ENCODE measurements at places on chromosomes 5 and 9.

DNA sequence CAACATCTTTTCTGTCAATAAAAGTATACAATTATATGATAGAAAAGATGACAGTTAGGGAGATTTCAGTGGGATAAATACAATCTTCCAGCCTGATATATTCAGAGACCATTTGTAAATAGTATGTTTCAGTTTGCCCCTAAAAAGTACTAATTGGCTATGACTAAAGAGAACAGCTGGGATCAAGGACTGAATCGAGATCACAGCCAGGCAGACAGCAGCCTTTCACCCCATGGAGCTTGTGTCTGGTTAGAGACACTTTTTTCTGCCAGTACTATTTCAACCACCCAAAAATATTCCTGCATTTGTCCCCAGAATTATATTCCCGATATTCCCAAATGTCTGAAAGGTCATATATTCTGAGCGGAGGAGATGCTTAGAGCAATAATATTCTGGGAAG lies 577.3 kb upstream of the TLE4 start:
- no peak for DNase-seq

- DNase-seq = peak; percentile 2
These were observed 185.9 kb downstream of the KIAA0825 start for GRCh38 chr5:94432499-94432898.

DNA sequence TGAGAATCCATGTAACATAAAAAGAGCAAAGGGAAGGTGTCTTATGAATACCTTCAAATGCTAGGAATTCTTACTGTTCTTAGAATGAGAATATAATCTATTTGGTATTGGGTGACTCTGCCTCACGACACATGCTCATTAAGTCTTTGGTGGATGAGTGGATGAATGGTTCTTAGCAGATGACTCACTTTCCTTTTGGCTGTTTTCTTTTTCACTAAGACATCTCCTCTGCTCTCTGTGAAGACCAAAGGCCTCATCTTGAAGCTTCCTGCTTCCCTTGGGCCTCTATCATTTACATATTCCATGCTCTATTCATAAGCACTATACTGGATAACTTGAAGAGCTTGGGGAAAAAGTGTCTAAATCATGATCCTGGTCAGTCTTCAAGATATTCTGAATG lies 468.1 kb downstream of the SPATA31D1 start:
- DNase-seq = no peak

GRCh38 chr5:13408616-13409015 lies 535.9 kb downstream of the DNAH5 start:
- no peak for DNase-seq

DNA sequence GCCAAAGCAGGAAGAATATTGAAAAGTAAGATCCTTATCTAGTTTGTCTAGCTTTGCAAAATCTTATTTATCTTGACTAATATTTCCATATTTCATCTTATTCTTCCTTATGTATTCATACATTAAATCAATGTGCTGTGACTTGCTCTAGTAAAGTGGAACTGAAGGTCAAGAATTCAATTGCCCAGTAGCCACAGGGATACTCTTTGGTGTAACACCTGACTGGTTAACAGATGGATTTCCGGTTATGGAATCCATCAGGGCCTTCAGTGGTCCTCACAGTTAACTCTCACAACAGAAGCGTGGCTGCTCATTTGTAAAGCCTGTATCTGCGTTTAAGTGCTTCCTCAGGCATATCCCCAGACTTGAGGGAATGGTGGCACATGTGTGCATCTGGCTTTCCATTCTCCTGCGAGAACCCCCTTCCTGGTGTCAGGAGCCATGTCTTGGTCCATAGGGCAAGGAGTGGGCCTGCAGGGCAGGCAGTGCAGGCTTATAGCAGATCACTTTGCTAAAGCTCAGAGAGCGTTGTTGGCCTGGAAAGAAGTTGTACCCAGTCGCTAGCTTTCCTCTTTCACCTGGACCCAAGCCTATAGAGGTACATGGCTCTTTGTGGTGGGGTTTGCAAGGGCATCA lies 99.2 kb downstream of the HSPA4 start:
- no peak for DNase-seq

GRCh38 chr5:96658272-96658671 lies 3.9 kb upstream of the CAST start:
- DNase-seq = no peak

DNA sequence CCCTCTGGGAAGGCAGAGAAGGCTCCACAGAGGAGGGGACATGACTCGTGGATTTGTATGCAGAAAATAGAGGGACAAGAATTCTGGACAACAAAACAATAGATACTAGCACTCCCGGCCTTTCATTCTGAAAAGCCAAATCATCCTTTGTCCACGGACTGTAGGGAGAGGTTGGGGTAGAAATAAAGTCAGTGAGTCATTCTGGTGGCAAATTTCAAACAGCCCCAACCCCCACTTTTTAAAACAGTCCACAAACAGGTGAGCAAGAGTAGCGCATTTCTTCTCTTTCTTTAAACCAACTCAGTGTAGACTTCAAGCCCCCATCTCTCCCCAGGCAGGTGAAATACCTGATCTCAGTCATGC lies 56.1 kb downstream of the PTPDC1 start:
- DNase-seq = no peak

DNA sequence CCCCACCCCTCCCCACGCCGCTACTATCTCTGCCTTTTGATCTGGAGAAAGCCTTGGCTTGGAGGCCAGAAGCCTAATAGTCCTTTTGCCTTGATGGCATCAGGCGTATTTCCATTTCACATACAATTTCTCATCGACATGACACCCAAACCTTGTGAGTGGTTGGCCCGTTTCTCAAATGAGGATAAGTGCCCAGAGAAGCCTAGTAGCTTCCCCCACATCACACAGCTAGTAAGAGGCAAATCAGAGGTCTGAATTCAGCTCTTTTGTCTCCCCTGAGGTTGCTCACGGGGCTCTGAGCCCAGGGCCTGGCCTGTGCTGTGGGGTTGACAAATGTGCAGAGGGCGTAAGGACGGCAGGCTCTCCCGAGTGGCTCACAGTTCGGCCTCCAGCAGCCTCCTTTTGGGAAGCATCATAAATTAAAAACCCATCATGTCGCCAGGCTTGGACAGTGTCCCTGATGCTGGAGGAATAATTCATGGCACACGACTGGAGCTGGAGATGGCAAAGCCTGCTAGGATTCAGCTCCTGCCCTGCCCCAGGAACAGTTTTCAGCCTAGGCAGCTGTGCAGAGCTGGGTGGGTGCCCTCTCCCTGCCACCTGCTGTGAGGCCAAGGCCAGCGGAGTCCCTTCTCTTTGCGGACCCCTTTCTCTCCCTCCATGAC lies 263.8 kb downstream of the NSG2 start:
- no peak for DNase-seq

GRCh38 chr5:175517824-175518450 lies 39.6 kb downstream of the SFXN1 start:
- DNase-seq = no peak

DNA sequence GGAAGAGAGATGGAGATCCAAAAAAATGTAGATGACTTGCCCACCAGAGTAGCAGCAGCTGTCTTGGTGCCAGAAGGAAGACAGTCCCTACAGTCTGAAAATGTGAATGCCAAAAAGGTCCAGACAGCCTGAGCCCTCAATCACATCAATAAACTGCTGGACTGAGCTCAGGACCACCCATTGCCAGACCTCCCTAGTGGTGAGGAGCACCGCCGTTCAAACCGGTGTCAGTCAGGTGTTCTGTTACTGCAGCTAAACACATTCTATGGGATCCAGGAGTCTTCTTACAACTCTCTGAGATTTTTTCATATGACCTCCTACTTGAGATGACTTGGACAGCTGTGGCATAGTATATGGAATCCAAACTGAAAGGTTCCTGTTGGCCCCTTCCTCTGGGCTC lies 32.0 kb upstream of the OTP start:
- no peak for DNase-seq

DNA sequence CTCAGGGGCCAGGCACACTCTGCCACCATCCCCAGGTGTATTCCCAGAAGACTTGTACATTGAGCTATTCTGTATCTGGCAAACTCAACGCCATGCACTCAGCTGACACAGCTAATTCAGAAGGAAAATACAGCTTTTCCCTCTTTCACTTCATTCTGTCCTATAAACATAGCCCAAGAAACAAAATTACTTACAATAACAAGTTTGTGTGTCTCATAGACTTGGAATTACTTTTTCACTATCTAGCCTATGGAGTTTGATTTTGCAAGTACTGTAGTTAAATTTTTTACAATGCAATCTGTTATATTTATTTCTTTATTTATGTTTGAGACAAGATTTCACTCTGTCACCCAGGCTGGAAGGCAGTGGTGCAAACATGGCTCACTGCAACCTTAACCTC lies 125.1 kb upstream of the KLF9 start:
- no peak for DNase-seq

DNA sequence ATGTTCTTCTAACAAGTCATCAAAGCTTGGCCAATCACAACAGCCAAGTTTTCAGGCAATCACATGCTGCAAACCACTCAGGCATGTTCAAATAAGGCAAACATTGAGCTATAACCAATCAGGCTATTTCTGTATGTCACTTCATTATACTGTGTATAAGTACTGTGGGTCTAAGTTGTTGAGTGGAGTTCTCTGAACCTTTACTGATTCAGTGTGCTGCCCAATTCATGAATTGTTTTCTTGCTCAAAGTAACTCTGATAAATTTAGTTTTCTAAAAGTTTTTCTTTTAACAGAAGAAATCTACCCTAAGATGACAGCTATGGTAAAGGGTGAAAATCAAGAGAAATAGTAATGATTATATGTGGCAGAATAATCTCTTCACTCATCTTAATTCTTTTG lies 805.4 kb upstream of the NUDT12 start:
- DNase-seq = no peak

DNA sequence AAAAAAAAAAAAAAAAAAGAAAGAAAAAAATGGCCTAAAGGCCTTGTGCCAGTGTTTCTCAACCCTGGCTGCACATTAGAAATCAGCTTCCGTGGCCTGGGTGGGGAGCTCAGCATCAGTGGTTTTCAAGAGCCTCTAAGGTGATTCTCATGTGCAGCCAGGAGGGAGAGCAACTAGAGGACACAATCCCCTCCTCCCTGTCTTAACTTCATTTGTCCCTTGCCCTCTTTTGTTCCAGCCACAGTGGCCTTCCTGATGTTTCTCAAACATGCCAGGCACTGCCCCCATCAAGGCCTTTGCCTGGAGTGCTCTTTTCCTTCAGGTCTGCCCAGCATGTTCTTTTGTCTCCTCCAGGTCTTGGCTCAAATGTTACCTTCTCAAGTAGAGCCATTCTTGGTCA lies 42.4 kb downstream of the HOMER1 start:
- no peak for DNase-seq

- no peak for DNase-seq
These were observed 2.0 kb downstream of the RASGEF1C start for GRCh38 chr5:180206993-180207392.

DNA sequence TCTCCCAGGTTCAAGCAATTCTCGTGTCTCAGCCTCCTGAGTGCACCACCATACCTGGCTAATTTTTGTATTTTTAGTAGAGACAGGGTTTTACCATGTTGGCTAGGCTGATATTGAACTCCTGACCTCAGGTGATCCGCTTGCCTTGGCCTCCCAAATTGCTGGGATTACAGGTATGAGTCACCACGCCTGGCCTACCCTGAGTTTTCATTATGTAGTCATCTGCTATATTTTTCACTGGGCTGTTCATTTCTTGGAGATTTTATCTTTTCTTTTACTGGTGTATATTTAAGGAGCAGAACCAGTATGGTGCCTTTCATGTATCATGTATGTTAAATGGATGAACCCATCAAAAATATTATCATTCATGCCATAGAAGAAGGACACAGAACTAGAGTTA lies 377.0 kb upstream of the ACTBL2 start:
- DNase-seq = no peak

DNA sequence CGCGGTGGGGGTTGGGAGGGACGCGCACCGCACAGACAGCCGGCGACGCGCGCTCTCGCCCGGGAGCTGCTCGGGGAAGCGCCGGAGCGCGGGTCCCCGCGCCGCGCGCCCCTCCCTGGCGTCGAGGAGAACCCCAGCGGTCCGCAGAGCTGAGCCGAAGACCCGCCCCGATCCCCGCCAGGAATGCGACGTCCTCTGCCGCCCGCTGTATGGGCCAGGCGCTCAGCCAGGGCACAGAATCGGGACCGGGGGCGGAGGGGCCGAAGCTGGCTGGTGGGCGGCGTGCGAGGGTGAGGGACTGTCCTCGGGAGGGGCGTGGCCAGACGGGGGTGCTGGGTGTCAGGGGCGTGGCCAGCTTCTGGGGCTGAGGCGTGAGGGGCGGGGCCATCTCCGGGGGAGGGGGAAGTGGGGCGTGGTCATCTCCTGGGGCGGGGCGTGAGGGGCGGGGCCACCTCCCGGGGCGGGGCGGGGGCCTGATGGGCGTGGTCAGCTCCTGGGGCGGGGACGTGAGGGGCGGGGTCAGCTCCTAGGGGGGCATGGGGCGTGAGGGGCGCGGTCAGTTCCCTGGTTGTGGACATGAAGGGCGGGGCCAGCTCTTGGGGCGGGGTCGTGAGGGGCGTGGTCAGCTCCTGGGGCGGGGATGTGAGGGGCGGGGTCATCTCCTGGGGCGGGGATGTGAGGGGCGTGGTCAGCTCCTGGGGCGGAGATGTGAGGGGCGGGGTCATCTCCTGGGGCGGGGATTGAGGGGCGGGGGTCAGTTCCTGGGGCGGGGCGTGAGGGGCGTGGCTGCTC lies 965 bp downstream of the PTGDS start:
- peak; percentile 43 for DNase-seq

- no peak for DNase-seq
These were observed 196.2 kb upstream of the TUT7 start for GRCh38 chr9:86550401-86550800.

GRCh38 chr5:58412932-58413331 lies 47.0 kb downstream of the PLK2 start:
- DNase-seq = no peak

DNA sequence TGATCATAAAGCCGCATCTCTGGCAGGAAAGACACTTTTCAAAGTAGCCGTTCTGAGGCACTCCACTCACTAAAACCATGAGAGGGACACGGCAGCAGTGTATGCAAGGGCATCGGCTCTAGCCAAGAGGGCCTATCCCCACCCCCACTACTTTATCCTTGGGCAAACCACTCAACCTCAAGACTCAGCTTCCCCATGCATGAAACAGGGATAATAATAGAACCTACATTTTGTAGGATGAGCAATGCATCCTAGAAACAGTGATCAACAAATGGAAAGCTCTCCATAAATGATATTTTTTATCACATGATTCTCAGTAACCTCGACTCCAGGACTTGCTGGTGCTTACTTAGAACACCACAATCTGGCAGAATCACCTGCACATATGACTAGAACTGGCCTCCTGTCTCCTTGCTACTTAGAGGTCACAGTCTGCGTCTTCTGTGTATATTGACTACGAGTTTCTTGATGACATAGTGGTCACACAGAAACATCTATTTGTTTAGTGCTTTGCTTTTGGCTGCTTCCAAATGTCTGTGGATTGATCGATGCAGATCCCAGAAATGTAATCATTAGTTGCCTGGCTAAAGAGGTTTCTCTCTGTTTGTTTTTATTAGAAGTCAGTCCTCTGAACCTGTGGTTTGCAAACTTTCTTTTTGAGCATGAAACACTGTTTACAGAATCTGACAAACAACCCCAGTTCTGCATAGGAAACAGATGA lies 102.1 kb downstream of the LHFPL2 start:
- no peak for DNase-seq

DNA sequence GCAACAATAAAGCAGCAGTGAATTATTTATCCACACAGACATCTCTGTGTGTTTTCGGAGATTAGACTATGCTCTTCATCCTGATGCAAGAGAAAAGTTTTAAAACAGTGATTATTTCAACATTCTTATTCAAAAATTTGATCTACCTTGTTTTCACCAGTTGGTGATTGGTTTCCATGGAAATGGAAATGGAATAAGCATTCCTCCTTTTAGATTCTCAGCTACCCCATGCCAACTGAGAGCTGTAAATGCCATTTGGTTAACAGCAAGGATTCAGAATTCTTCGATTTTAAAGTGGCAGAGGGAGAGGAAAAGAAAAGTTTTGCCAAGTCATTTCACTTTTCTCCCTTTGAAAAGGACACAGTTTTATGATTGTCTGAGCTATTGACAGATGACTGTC lies 154.7 kb downstream of the PCSK5 start:
- no peak for DNase-seq
